ENCODE measurements at places on chromosomes 16 and 17. TPM values are rescaled to one million over a fixed set of nuclear protein-coding genes. Genes with fewer than 3 reads are reported as not detected.

The GAST gene
- not detected for total RNA-seq

- no peaks in the 10 kb centered on the region for H3K27me3 ChIP-seq
- no peak for DNase-seq
- H3K27ac ChIP-seq: no peak overlapping the region
- peaks cover 12% of the 10 kb centered on the region for H3K4me1 ChIP-seq
- H3K4me3 ChIP-seq: no peak overlapping the region
Measured at GRCh38 chr16:84817206-84817605, 2.6 kb upstream of the CRISPLD2 start.

DNA sequence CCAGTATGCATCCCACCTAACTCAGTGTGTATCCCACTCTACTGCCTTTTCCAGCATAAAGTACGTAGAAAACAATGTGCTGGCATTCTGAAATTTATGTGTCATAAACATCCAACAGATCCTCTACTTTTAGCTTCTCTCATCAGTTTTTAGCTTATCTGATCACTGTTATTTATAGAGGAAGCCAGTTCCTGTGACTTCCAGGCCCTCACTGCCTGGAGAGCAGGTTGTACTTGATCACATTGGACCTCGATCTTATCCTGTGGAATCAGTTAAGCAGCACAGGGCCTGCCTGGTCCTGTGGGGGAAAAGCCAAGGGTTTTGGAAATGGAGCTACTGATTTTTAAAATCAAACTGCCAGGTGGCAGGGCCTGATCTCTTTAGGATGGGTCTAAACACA is 30.8 kb downstream of the PRSS54 start:
- no peak overlapping the region for H3K27ac ChIP-seq
- no peak overlapping the region for H3K4me3 ChIP-seq
- H3K36me3 ChIP-seq: no peaks in the 10 kb centered on the region
- H3K27me3 ChIP-seq: no peaks in the 10 kb centered on the region
- DNase-seq: no peak

The RAB26 gene
- 1.6 TPM for total RNA-seq

- H3K27ac ChIP-seq: no peak within 1 kb of the TSS
- no peaks in the 10 kb centered on the region for H3K27me3 ChIP-seq
- H3K4me3 ChIP-seq: peak within 1 kb of the TSS; percentile 44
- no peaks in the 10 kb centered on the region for H3K36me3 ChIP-seq
- no peaks in the 10 kb centered on the region for H3K4me1 ChIP-seq
Measured at GRCh38 chr16:23835390-23836077, at the start of gene PRKCB. TSS of gene PRKCB (plus strand) at chr16:23835983.

The CHST4 gene
- total RNA-seq: not detected

The GPRC5B gene
- 29.3 TPM for total RNA-seq

DNA sequence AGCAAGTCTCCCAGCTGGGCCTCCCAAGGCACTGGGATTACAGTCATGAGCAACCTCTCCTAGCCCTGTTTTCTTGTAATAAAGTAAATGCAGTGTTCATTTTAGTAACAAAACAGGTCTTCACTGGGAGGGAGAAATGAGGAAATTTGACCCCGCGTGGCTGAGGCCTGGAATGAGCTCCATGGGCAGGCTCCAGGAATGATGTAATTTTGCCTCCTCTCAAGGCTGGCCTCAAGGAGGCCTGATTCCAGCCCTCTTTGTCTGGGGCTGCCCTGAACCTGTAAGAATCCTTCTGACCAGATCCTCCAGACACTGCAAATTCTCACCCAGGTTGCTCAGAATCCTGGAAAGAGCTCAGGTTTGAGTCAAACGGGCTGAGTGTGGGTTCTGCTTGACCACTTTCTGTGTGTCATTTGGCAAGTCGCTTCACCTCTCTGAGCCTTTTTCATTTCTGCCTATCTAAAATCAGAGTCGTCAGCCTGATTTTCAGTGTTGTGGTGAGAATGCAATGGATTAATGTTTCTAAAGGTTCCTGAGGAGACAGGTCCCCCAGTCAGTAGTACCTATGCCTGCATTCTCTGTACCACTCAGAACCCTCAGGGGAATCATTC is 57.1 kb downstream of the RAB11FIP4 start:
- no peak overlapping the region for H3K27ac ChIP-seq
- no peak overlapping the region for H3K4me3 ChIP-seq
- peaks cover 11% of the 10 kb centered on the region for H3K4me1 ChIP-seq
- no peaks in the 10 kb centered on the region for H3K27me3 ChIP-seq

- H3K36me3 ChIP-seq: no peaks in the 10 kb centered on the region
- H3K4me3 ChIP-seq: no peak overlapping the region
- no peak for DNase-seq
- peaks cover 7% of the 10 kb centered on the region for H3K4me1 ChIP-seq
- H3K27me3 ChIP-seq: no peaks in the 10 kb centered on the region
Measured at GRCh38 chr17:9170853-9171252, 149.5 kb downstream of the NTN1 start.

DNA sequence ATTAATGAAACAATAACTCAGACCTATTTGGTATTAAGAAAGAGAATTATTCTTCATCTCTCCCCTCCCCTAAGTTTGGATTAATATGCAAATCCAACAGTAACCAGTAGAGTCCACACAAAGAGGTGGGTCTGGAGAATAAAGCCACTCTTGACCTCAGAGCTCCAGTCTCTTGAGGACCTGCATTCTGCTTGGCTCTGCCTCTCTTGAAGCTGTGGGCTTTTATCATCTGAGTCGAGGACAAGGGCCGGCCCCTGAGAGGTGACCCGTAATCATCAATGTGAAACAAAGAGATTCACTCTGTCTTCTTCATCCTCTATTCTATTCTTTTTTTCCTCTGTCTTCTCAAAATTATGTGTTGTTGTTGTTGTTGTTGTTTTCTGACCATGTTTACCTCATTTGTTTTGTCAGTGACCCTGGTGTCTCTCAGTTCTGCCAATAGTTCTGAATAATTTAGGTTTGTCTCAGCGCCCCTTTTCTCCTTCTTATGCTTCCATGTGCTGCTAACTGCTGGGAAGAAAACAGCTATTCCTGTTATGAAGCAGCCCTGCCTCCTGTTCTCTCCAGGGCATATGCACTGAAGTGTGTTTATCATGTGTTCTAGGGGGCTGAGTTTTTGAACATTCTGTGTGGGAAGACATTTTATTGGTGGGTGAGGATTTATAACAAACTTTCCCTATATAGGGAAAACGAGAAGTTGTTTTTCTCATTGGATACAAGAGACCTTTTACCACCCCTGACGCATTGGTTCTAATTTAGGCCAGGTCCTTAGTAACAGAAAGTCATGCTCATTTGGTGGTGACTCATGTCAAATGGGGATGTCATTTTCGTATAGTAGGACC is 135.8 kb downstream of the TRIM37 start:
- H3K27me3 ChIP-seq: no peaks in the 10 kb centered on the region
- no peaks in the 10 kb centered on the region for H3K36me3 ChIP-seq
- H3K27ac ChIP-seq: no peak overlapping the region
- H3K4me3 ChIP-seq: no peak overlapping the region
- no peak for DNase-seq
- peaks cover 16% of the 10 kb centered on the region for H3K4me1 ChIP-seq

DNA sequence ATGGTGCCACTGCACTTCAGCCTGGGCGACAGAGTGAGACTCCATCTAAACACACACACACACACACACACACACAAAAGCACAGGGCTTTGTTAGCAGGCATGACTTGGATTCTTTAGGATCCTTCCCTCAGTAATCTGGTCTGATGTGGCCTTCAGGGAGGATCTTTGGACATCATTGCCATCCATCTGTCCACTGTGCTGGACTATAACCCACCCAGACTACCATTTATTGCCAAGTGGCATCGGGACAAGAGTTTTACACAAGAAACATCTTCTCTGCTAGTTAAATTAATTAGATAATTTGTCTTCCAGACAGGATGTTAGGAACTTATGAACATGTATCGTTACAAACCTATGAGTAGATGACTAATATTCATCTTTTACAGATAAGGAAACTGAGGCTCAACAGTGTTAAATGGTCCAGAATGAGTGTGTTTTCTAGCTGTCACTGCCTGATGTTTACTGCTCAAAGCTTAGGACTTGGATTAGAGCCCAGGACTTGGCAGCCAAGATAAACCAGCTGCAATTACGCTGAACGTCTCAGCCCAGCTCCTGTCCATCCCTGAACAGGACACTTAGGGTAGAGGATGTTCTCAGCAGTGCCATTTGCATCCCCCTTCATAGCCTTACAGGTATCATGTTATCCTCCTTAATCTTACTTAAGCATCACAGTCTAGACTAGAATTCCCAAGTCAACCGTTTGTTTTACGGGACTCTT is 285.8 kb downstream of the WWOX start:
- H3K4me3 ChIP-seq: no peak overlapping the region
- DNase-seq: no peak
- H3K36me3 ChIP-seq: no peaks in the 10 kb centered on the region
- no peak overlapping the region for H3K27ac ChIP-seq

DNA sequence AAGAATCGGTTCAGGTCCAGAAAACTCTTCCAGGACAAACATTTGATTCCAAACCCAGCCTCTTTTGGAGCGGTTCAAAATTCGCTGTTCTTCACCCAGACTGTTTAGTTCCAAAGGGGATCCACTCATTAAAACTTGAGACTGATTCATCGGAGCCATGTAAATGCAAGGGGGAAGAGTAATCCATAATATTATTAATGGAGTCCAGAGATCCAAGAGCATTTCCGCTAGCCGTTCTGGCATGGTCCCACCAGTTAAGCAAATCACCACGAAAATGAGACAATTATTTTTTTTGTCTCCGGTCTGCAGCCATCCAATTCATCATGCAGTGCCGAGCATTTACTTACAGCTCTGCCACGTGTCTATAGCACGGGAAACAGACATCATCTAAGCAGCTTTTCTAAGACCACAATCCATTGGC is 15.1 kb downstream of the CDH8 start:
- H3K27ac ChIP-seq: no peak overlapping the region
- H3K36me3 ChIP-seq: no peaks in the 10 kb centered on the region
- no peaks in the 10 kb centered on the region for H3K4me1 ChIP-seq

The C1QTNF8 gene
- not detected for total RNA-seq

GRCh38 chr17:50360486-50361115 is 12.4 kb downstream of the MRPL27 start:
- H3K27me3 ChIP-seq: no peaks in the 10 kb centered on the region
- no peak overlapping the region for H3K4me3 ChIP-seq
- peaks cover 30% of the 10 kb centered on the region for H3K36me3 ChIP-seq
- H3K4me1 ChIP-seq: peaks cover 6% of the 10 kb centered on the region
- DNase-seq: no peak

GRCh38 chr17:49353607-49354006 is 8.4 kb downstream of the ZNF652 start:
- DNase-seq: no peak
- no peak overlapping the region for H3K27ac ChIP-seq
- no peak overlapping the region for H3K4me3 ChIP-seq
- no peaks in the 10 kb centered on the region for H3K27me3 ChIP-seq
- no peaks in the 10 kb centered on the region for H3K36me3 ChIP-seq
- peaks cover 28% of the 10 kb centered on the region for H3K4me1 ChIP-seq

- no peaks in the 10 kb centered on the region for H3K4me1 ChIP-seq
- no peak overlapping the region for H3K27ac ChIP-seq
- no peaks in the 10 kb centered on the region for H3K27me3 ChIP-seq
- DNase-seq: no peak
Measured at GRCh38 chr16:10333321-10334032, 52.4 kb upstream of the ATF7IP2 start.

The KRT9 gene
- total RNA-seq: not detected

The CALB2 gene
- not detected for total RNA-seq

DNA sequence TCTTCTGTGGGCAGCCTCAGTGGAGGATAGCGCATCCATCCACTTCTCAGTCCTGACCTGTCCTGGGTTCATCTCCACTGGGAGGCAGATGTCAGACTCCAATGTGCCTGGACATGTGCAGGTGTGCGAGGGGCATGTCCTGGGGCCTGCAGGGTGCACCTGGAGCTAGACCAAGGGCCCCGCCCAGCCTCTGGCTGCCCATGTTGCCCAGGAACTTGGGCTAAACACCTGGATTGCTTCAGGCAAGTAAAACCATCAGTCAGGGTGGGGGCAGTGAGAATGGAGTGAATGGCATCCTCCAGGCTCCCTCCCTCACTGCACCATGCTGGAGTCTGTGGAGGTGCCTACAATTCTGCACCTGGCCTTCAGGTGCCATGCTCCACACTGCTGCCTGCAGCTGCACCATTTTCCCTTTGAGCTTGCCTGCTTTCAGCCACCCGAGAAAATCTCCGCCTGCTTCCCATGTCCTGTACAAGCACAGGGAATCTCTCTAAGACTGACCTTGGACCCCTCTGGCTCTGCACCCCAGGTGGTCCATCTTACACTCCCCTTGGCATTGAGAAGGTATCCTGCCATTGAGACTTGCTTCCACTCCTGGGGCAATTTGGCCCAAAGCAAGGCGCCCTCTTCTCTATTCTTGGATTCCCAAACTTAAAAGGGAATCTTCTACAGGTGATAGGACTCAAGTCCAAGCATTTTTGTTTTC is 2.1 kb upstream of the MFSD6L start:
- no peak for DNase-seq
- H3K4me1 ChIP-seq: peaks cover 12% of the 10 kb centered on the region
- no peak overlapping the region for H3K27ac ChIP-seq
- H3K36me3 ChIP-seq: no peaks in the 10 kb centered on the region
- no peaks in the 10 kb centered on the region for H3K27me3 ChIP-seq
- H3K4me3 ChIP-seq: no peak overlapping the region

DNA sequence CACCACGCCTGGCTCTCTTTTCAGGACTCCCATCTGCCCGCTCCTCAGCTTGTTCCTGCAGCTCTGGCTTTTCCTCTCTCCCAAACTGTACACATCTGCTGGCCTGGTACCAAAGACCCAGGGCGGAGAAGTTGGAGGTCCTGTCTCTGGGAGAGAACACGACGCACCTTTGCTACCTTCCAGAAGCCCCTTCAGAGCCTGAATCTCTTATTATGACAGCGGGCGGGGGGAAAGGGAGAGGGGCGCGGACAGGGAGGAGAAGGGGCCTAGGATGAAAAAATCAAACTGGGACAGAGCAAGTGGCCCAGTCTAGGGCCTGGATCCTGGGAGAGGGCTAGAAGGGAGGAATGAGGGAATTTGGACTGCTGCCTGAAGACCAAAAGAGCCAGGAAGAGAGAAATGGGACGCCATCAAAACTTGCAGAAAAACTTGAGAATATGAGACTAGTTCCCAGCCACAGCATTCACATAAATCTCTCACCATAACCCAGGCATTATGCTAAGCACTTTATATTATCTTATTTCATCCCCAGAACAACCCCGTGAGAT is 2.5 kb upstream of the PER1 start:
- peak overlapping the region; percentile 100 for H3K27ac ChIP-seq
- H3K4me1 ChIP-seq: peaks cover 59% of the 10 kb centered on the region
- no peak for DNase-seq
- no peaks in the 10 kb centered on the region for H3K27me3 ChIP-seq
- peaks cover 15% of the 10 kb centered on the region for H3K36me3 ChIP-seq
- H3K4me3 ChIP-seq: peak overlapping the region; percentile 58

GRCh38 chr17:37833237-37833859 is 88.5 kb upstream of the HNF1B start:
- no peak overlapping the region for H3K27ac ChIP-seq
- H3K4me1 ChIP-seq: peaks cover 22% of the 10 kb centered on the region
- DNase-seq: no peak
- no peaks in the 10 kb centered on the region for H3K27me3 ChIP-seq

DNA sequence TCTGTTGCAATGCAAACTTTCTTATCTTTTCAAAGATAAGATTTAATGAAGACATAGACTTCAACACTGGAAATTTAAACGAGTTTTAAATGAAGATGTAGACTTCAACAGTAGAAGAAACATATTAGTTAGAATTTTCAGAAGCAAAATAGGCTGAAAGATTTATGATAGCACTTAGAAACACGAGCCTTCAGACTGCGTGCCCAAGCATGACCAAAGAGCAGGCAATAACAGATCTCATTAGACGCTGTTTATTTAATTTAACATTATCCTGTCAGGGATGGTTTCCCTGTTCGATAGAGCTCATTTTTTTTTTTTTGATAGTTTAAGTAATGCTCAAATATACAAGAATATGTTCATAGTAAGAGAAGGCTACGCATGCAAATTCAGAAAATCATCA is 604.7 kb upstream of the SOX9 start:
- H3K27ac ChIP-seq: no peak overlapping the region
- DNase-seq: no peak
- no peaks in the 10 kb centered on the region for H3K36me3 ChIP-seq
- no peaks in the 10 kb centered on the region for H3K27me3 ChIP-seq
- no peaks in the 10 kb centered on the region for H3K4me1 ChIP-seq
- no peak overlapping the region for H3K4me3 ChIP-seq

All from thyroid gland (tissue), 4 donors.